Activated CD4-positive, alpha-beta T cell treated with anti-CD3 and anti-CD28 coated beads for 1 hour (primary cell): ENCODE measurements at places on chromosomes 4 and X.

GRCh38 chrX:136209016-136209738 is 42.0 kb downstream of the MAP7D3 start:
- no peak for DNase-seq

DNA sequence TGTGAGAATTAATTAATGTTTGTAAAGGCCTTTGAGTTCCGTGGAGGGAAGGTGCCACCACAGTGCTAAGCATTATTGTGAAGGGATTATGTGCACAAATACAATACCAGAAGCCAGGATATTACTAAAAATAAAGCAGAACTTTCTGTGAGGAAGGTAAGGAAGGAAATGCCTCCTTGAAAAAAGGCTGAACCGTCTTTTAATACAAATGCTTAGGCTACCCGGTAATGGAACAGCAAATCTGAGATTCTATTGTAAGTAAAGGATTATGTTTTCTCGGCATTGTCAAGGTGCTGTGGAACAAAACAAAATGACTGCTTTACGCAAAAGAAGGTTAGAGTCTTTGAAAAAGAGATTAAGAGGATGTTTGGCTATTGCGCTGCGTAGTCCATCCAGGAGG is 57.9 kb upstream of the SPRY1 start:
- DNase-seq, result no peak

DNA sequence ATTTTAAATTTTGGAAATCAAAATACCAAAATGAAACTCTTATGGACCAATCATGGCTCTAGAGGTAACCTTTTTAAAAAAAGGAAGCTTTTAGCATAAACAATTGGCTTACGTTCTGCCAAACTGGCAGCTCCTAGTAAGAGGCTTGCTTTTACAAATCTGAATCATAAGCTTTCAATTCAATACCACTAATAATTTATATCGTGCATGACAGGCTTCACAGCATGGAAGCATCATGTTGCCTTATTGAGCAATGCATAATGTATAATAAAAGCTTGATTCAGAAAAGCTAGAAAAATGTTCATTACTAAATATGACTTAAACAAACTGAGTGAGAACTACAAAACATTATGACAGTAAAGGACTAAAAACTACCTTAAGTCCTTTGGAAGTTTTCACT is 280.9 kb downstream of the IQCM start:
- DNase-seq, result no peak

DNA sequence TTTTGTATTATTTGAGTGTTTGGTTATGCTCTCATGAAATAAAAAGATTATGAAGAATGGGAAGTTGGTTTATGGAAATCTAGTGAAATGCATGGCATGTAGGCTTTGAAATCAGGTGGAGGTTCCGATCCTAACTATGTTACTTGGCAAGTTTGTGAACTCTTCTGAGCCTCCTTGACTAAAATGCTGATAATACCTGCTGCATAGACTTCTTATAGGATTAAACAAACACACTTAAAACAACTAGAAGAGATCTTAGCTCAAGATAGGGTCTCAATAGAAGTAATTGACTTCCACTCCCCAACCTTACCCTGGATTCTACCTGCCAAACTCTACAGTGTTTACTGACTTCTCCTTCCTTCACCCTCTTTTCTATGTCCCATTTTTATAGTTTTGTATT is 22.2 kb upstream of the TLR2 start:
- DNase-seq, result no peak

- DNase-seq, result no peak
Observed at GRCh38 chrX:115968436-115969252, 201.9 kb upstream of the AGTR2 start.
